Karpas-422 (cell line): ENCODE measurements at places on chromosomes 5 and 9.
A peak's percentile ranks its signal among the peaks of the same experiment; 100 is the strongest.

- DNase-seq: no peak
These were observed 3.5 kb upstream of the HRH2 start for GRCh38 chr5:175654339-175654738.

DNA sequence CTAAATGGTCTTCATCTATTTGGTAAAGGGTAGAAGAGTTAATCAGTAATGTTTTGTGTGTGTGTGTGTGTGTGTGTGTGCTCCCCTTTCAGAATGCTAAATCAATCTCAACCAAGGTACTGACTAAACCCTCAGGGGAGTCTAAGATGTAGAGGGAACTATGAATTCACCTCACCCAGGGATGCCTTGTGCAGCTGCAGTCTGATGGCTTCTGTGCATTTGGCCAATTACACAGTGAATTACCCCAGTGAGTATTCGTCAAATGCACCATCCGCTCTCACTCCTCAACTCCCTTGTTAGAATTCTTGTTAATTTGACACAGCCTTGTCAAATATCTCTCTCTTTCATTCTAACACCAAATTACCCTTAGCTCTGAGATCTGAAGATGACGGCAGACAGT is 234.6 kb downstream of the GABRB2 start:
- no peak for DNase-seq

GRCh38 chr9:128160603-128160987 is 530 bp downstream of the BBLN start:
- DNase-seq: peak; percentile 75

- DNase-seq: no peak
These were observed 161.4 kb downstream of the ALDH1A1 start for GRCh38 chr9:72791436-72791835.

- no peak for DNase-seq
These were observed 82.8 kb downstream of the DAP start for GRCh38 chr5:10678244-10678643.
